ENCODE measurements at places on chromosomes 6 and 20. TPM values are rescaled to one million over a fixed set of nuclear protein-coding genes. Genes with fewer than 3 reads are reported as not detected.

GRCh38 chr6:141878686-141879085 is 254.0 kb upstream of the GJE1 start:
- DNase-seq = no peak
- no peaks in the 10 kb centered on the region for H3K27me3 ChIP-seq

GRCh38 chr6:25341203-25341552 is 62.0 kb downstream of the CARMIL1 start:
- H3K27me3 ChIP-seq = no peaks in the 10 kb centered on the region
- no peak overlapping the region for H3K4me3 ChIP-seq
- H3K4me1 ChIP-seq = no peaks in the 10 kb centered on the region
- no peak overlapping the region for H3K27ac ChIP-seq

DNA sequence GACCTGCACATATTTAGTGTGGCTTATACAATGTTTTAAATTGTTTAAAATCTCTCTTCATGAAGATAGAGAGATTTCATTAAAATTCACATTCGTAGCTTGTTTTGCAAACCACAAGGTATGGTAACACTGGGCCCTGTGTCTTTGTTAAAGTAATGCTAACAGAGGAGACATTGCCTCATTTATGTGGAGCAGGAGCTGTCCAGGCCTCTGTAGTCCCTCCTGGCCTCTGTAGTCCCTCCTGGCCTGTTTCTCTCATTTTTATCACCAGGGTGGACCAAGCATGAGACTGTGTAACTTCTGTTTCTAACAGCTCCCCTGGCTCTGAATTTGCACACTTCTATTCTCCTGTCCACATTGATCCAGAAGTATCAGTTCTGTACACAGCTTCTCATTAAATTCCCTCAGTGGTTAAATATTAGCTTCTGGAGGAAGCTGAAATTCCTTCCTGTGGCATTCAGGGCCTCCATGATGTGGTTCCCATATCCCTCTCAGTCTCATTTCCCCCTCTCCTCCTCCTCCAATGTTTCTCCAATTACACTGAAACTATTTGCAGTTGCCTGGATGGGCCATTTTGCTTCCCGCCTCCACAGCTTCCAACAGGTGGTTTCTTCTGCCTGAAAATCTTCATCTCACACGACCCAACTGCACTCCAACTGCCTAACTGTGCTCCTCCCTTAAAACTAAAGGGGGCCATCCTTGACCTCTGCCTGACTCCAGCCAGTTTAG is 340.4 kb downstream of the SYNE1 start:
- H3K4me1 ChIP-seq = peaks cover 34% of the 10 kb centered on the region
- no peaks in the 10 kb centered on the region for H3K27me3 ChIP-seq
- H3K36me3 ChIP-seq = no peaks in the 10 kb centered on the region
- DNase-seq = no peak
- H3K27ac ChIP-seq = no peak overlapping the region

The PSORS1C1 gene
- total RNA-seq = 0.42 TPM

The SOX4 gene
- 6.9 TPM for total RNA-seq

All from tibial nerve (tissue), 4 donors.